ENCODE measurements at places on chromosomes 3 and 15. TPM values are rescaled to one million over a fixed set of nuclear protein-coding genes. Genes with fewer than 3 reads are reported as not detected.

Gene EPHA6
- total RNA-seq = 1.4 TPM

- no peak for DNase-seq
Measured at GRCh38 chr3:15638891-15639262, 37.3 kb downstream of the BTD start.

DNA sequence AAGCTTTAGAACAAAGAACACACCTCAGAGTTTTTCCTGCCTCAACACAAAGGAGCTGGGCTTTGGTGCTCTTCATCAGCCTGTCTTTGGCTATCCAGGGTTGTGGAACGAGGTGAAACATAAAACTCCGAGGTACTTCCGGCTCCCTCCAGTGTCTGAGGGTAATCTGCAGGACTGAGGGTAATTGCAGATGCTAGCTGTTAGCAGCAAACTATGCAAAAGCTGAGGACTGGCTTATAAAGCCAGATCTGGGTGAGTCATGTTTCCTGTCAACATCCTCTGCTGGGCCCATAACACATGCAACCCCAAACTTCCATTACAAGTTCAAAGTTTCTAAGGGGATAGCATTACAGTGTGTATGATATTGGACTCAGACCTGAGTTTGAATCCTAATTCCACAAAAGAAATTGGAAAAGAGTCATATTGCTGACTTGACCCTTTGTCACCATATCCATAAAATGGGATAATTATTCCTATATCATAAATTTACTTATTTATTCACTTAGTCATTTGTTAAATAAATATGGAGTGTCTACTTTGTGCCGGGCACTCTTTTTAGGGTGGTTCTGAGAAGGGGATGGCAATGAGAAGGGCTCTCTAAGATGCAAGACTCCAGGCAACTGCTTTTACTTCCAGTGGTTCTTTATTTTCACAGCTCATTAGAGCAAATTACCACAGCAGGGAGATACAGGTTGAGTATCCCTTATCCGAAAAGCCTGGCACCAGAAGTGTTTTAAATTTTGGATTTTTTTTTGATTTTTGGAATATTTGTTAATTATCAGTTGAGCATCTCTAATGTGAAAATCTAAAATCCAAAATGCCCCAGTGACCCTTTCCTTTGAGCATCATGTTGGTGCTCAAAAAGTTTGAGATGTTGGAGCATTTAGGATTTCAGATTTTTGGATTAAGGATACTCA is 9.5 kb upstream of the TRIM69 start:
- DNase-seq = peak; percentile 84

GRCh38 chr15:90402223-90402622 is 14.2 kb downstream of the IQGAP1 start:
- peak; percentile 87 for DNase-seq

Gene SCG5
- total RNA-seq = 1.4 TPM
